ENCODE measurements at places on chromosomes 2 and 18.

DNA sequence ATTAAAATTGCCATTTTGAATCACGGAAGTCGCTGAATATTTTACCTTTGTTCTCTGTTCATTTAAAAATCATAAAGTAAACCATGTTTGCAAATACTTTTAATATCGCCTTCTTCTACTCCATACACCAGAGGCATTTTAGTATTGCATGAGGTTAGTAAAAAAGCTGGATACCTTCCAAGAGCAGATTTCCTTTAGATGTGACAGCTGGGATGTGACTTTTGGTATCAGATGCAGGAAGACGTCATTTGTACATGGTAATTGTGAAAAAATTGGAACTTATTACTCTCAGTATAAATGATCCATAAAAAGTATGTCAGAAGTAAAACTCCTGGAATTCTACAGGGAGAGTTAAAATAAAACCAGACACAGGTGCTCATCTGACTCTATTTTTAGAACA is 89.5 kb downstream of the SLC4A10 start:
- no peak for DNase-seq

GRCh38 chr2:3321825-3322224 is 55.8 kb downstream of the EIPR1 start:
- no peak for DNase-seq

- DNase-seq, result peak; percentile 6
Observed at GRCh38 chr2:187294043-187294442, 154.0 kb downstream of the CALCRL start.

DNA sequence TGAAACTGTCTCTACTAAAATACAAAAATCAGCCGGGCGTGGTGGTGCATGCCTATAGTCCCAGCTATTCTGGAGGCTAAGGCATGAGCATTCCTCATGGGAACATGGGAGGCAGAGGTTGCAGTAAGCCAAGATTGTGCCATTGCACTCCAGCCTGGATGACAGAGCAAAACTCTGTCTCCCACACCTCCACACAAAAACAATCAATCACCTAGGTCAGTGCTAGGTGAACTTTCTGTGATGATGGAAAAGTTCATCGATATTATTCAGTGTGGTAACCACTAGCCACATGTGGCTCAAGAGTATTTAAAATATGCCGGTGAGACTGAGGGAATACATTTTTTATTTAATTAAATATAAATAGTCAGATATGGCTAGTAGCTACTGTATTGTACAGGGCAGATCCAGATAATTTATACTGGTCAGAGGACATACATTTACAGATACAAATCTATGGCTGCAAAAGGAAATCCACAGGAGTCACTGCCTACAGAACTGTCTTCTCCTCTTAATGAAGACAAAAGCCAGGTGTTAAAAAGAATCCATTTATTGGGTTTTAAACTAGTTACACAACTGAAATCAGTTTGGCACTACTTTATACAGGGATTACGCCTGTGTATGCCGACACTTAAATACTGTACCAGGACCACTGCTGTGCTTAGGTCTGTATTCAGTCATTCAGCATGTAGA is 3.9 kb upstream of the GPR75 start:
- no peak for DNase-seq

- no peak for DNase-seq
Observed at GRCh38 chr2:171293661-171294060, 133.0 kb upstream of the TLK1 start.

DNA sequence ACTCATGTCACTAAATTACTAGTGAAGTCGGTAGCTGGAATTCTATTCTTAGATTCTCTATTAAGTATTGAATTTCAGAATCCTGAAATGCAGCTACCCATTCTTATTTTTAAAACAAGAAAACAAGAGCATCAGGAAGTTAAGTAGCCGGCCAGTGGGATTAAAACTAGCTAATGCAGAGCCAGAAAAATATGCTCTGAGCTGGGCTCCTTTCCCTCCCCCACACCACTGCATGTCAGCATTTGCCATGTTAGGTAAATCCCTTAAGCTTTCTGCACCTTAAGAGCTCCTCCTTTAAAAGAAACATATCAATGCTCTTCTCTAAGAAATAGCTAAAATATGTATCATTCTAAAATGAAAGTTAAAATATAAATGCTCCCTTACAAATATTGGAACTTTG is 72.2 kb upstream of the MFF start:
- no peak for DNase-seq

- DNase-seq, result peak; percentile 32
Observed at GRCh38 chr18:43271593-43272432, 5.5 kb downstream of the SYT4 start.

GRCh38 chr2:228688007-228688645 is 506.6 kb upstream of the SPHKAP start:
- peak; percentile 32 for DNase-seq
